ENCODE measurements at places on chromosomes 7 and 10. TPM values are rescaled to one million over a fixed set of nuclear protein-coding genes. Genes with fewer than 3 reads are reported as not detected.

- DNase-seq, result no peak
- H3K4me1 ChIP-seq, result no peaks in the 10 kb centered on the region
- no peak overlapping the region for H3K27ac ChIP-seq
- no peaks in the 10 kb centered on the region for H3K36me3 ChIP-seq
- H3K4me3 ChIP-seq, result no peak overlapping the region
- no peaks in the 10 kb centered on the region for H3K27me3 ChIP-seq
These were observed 334.4 kb downstream of the SUGCT start for GRCh38 chr7:40468891-40469864.

DNA sequence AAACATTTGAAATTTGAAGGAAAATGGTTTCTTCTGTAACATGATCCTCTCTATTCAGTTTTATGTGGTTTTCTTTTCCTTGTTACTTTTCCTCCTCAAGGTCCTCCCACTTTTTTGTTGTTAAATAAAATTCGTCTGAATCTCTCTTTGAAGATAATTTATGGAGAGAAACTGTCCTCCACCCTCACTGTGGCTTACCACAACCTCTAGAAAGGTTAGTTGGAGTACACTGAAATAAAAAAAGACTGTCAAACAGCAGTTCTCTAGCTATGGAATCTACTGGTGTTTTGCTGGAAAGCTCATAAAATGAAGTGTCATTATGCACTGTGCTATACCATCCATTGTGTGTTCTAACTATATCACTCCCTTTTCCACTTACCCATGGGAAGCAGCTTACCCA, 189.4 kb downstream of the HDAC9 start:
- H3K27me3 ChIP-seq, result no peaks in the 10 kb centered on the region
- H3K27ac ChIP-seq, result no peak overlapping the region
- H3K36me3 ChIP-seq, result no peaks in the 10 kb centered on the region
- no peak for DNase-seq
- H3K4me3 ChIP-seq, result no peak overlapping the region

Gene SPDYE9
- not detected for total RNA-seq

DNA sequence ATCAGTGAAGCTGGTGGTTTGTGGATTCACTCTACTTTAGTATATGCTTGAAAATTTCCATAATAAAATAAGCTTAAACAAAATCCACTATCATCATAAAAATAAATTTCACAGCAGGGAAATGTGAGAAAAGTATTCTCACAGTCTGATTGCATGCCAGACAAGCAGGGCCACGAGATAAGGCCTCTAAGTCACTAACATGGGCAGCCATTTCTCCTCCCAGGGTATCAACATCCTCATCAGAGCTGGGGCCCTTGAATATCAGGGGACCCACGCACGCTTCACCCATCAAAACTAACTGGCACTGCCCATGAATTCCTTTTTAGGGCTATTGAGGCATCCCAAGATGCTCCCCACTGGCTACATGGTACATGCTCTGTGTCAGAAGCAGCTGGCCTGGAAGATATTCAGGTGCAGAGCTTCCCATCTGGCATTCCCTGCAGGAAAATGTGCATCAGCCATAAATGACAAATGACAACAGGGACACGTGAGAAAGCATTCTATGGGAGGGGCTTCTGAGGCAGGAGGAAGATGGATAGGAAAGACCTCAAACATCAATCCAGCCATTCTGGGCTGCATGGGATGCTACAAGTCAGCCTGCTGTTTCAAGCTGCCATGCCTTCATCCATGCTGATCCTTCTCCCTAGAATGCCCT, 17.4 kb downstream of the CCDC6 start:
- DNase-seq, result no peak
- no peak overlapping the region for H3K27ac ChIP-seq
- peaks cover 26% of the 10 kb centered on the region for H3K4me1 ChIP-seq
- H3K4me3 ChIP-seq, result no peak overlapping the region
- H3K27me3 ChIP-seq, result no peaks in the 10 kb centered on the region
- H3K36me3 ChIP-seq, result peaks cover 5% of the 10 kb centered on the region

- H3K27me3 ChIP-seq, result no peaks in the 10 kb centered on the region
- DNase-seq, result no peak
- H3K27ac ChIP-seq, result no peak overlapping the region
- H3K36me3 ChIP-seq, result no peaks in the 10 kb centered on the region
- peaks cover 2% of the 10 kb centered on the region for H3K4me1 ChIP-seq
These were observed 739.9 kb downstream of the REEP3 start for GRCh38 chr10:64261092-64261491.

Gene HNRNPF
- 221 TPM for total RNA-seq

DNA sequence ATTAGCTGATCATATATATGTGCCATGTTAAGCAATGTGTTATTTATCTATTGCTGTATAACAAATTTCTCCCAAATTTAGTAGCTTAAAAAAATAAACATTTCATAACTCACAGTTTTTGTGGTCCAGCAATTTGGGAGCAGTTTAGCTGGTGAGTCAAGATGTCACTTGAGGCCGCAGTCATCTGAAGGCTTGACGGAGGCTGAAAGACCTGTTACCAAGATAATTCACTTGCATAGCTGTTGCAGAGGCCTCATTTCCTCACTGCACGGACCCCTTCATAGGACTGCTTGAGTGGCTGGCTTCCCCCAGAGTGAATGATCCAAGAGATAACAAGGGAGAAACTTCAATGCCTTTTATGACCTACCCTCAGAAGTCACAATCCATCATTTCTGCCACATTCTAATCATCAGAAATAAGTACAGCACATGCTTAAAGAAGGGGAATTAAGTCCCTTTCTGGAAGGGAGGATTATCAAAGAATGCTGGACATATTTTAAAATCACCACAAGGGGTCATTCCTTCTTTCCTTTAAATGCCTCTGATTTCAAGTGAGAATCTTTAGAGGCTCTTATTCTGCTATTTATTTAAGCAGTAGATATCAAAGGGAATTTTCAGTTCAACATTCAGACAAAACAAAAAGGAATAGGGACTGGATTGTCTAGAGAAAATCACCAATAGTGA, 10.5 kb upstream of the SRPK2 start:
- H3K4me3 ChIP-seq, result no peak overlapping the region
- no peak for DNase-seq
- H3K27me3 ChIP-seq, result no peaks in the 10 kb centered on the region
- no peak overlapping the region for H3K27ac ChIP-seq
- H3K36me3 ChIP-seq, result no peaks in the 10 kb centered on the region
- peaks cover 14% of the 10 kb centered on the region for H3K4me1 ChIP-seq

DNA sequence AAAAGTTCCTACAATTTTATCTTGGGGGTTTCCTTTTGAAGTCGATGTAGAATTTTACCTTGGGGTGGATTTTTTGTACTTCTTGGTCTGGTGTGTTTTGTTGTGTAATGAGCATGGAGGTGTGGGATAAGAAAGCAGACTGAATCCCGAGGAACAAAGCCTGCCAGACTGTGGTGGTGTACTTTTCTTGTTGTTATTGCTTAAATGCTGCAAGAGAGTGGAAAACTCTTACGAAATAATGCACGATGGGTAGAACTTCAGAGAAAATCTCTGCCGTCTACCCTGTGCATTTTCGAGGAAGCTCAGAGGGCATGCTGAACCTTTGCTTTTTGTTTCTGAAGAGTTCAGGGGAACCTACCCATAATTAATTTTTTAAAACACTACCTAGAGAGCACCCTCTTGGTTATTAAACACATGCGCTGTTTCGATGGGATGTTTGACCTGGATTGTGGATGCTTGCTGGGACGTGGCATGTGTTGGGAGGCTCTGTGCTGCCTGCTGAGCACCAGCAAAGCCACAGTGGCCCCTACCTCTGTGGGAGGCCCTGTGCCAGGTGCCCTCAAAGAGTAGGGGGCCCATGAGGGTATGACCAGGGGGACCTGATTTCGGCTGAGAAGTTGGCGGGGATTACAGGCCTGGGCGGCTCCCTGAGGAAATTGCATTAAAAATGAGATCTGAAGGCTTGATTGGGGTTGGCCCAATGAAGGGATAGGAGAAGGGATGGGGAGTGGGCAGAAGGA, 94.1 kb downstream of the TCF7L2 start:
- H3K27me3 ChIP-seq, result no peaks in the 10 kb centered on the region
- peak overlapping the region; percentile 10 for H3K27ac ChIP-seq
- H3K36me3 ChIP-seq, result peaks cover 20% of the 10 kb centered on the region
- H3K4me1 ChIP-seq, result peaks cover 31% of the 10 kb centered on the region
- no peak overlapping the region for H3K4me3 ChIP-seq
- no peak for DNase-seq

GRCh38 chr10:12965571-12965970, 35.9 kb downstream of the CCDC3 start:
- H3K4me3 ChIP-seq, result no peak overlapping the region
- H3K27ac ChIP-seq, result no peak overlapping the region
- H3K36me3 ChIP-seq, result no peaks in the 10 kb centered on the region
- peaks cover 3% of the 10 kb centered on the region for H3K27me3 ChIP-seq

DNA sequence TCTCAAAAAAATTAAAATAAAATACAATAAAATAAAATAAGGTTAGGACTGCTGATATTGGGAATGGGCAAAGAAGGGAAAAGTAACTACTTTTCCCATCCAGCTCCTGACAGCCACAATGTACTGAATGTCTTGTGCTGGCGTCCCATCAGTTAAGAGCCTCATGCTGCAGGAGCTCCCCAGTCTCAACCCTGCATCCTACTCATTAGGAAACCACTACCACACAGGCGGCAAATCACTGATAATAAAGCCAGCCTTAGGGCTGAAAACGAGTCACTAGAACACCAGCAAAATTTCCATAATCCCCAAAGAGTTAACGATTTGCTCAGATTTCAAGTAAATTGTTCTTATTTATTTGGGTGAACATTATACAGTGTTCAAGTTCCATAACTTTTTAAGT, 4.3 kb downstream of the YWHAG start:
- peaks cover 40% of the 10 kb centered on the region for H3K36me3 ChIP-seq
- no peak overlapping the region for H3K27ac ChIP-seq
- no peaks in the 10 kb centered on the region for H3K27me3 ChIP-seq
- no peak for DNase-seq

DNA sequence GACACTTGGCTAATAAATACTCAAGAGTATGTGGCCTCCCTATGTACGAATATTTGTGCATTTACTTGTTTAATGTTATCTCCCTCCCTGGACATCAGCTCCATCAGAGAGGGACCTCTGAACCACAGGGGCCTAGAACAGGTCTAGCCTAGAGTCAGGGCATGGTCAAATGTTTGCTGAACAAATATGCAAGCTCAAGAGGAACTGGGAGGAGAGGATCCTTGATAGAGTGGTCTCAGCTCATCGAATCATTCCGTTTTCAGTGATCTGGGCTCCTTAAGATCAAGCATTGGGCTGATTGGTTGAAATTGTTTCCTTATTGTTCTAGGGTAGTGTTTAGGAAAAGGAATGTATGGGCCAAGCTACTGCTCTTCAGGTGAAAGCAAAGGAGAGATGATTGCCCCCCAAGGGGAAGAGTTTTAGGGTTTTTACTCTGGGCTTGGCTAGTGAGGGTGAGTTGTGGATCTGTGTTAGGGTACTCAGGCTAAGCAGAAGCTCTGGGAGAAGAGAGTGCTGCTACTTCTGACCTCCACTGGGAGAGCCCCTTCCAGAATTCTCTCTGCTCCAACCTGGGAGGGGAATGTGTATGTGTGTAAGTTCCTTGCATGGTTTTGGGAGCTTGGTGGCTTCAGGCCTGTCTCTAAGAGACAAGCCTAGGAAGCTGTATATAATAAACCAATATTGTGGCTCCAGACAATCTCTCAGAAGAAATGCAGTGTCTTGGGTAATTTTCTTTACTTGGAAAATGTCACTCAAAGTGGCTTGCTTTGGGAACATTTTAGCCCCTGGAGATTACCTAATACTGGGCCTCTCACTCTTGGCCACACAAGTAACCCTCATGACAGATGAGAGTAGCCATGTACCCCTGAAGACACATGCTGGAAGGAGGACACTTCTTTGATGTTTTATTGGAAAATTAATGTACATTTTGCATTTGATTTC, 110.0 kb downstream of the EMX2 start:
- peaks cover 3% of the 10 kb centered on the region for H3K36me3 ChIP-seq
- H3K27me3 ChIP-seq, result peaks cover 21% of the 10 kb centered on the region
- no peak overlapping the region for H3K27ac ChIP-seq
- no peak overlapping the region for H3K4me3 ChIP-seq
- no peak for DNase-seq
- H3K4me1 ChIP-seq, result peaks cover 1% of the 10 kb centered on the region

Gene SCIN
- 0.47 TPM for total RNA-seq

- peaks cover 16% of the 10 kb centered on the region for H3K4me1 ChIP-seq
- no peak overlapping the region for H3K4me3 ChIP-seq
- no peak for DNase-seq
These were observed 118.6 kb downstream of the SRPK2 start for GRCh38 chr7:105270117-105270516.

- H3K36me3 ChIP-seq, result no peaks in the 10 kb centered on the region
- H3K4me1 ChIP-seq, result peaks cover 5% of the 10 kb centered on the region
- no peak for DNase-seq
- H3K4me3 ChIP-seq, result no peak overlapping the region
- no peak overlapping the region for H3K27ac ChIP-seq
These were observed 436.5 kb upstream of the MGMT start for GRCh38 chr10:129030603-129030895.

DNA sequence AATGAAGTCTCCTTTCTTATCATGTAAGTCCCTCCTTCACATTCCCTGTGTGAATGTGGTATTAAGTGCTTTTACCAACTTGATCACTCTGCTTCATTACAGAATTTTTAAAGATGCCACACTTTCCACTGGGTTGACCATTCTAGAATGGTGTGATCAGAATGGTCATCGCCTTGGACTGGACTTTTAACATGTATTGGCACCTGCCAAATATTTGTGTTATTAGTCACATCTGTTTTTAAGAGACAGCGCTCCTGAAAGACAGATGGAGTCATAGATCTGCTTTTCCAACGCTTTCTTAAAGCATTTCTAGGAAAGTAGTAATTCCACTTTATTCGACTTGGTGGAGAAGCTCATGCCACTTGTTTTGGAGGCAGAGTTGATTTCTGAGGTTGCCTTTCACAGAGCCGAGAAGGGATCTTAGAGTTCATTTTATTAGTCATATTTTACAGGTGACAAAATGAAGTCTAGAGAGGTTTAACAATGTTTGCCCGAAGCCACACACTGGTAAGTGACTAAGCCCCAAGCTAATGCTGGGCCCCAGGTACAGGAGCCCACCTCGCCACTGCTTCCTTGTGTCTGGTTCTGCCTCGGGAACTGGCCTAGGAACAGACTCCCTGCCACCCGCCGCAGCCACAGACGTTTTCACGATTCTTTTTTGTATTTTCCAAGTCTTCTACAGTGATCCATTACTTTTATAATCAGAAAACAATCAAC, 10.4 kb upstream of the BAMBI start:
- no peak overlapping the region for H3K4me3 ChIP-seq
- DNase-seq, result no peak
- peaks cover 36% of the 10 kb centered on the region for H3K27me3 ChIP-seq
- H3K4me1 ChIP-seq, result peaks cover 14% of the 10 kb centered on the region
- H3K27ac ChIP-seq, result peak overlapping the region; percentile 25
- no peaks in the 10 kb centered on the region for H3K36me3 ChIP-seq

Gene ZNF239
- total RNA-seq, result 12.3 TPM

Data from progenitor cell of endocrine pancreas (in vitro differentiated cells).